Foreskin fibroblast (primary cell): ENCODE measurements at places on chromosomes 13 and 19.

DNA sequence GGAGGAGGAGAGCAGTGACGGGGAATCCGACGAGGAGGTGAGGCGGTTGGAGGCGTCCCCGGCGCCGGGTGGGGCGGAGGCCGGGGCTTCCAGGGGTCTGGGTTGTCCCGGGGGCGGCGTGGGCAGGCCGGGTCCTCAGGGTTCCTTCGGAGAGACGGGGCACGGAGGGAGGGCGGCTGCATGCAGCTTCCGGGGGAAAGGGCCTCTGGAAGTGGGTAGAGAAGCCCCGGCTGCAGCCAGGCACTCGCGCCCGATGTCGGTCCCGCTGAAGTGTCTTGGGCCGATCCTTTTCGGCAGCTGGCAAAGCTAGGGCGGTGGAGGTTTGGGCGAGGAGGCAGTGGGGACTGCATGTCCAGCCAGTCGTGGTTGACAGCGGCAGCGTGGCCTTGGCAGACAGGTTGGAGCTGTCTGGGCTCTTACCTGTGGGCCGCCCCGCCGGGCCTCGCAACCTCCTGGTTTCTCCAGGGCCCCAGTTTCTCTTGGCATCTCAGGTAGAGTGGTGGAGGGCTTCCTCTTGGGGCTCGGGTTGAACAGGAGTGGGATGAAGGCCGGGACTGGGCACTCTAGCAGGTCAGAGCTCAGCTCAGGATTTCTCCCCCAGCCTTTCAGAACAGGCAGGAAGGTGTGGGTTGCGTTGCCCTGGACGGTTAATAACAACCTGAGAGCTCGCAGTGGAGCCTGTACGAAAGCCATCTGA is 690 bp downstream of the KMT2B start:
- DNase-seq = no peak

GRCh38 chr19:50451223-50451534 is 18.5 kb downstream of the MYBPC2 start:
- no peak for DNase-seq

GRCh38 chr19:34269489-34269888 is 15.1 kb downstream of the GARRE1 start:
- DNase-seq = no peak

- no peak for DNase-seq
Measured at GRCh38 chr19:2779121-2779740, 3.8 kb downstream of the SGTA start.

DNA sequence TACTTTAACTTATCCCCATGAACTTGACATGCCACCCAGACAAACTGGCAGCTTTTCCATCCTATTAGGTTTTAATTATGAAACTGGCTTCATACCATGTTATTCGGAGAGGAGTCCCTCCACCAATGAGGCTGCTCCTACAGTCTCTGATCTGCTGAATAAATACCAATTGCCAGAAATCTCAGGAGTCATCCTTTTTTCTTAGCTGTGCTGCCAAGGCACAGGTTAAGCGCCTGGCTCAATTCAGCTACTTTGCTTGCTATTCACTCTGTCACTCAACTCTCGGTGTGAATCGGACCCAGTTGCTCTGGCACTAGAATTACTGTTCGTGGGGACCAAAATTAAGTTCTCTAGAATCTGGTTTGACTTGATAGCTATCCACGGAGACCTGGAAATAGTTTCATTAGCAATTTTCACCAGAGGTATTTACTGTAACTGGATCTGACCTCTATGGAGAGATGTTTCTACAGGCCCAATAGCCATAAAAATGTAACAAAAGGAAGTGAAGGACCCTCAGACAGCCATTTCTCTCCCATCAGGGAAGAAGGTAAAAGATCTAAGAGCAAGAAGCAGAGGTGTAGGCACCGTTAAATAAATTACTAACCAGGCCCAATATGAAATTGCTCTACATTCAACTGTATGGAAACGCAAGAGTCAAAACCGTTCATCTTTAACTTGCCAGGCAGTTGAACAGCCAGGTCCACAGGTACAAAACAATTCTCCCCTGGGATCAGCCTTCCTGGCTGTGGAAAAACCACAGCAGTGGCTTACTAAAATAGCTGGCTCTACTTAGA is 5.4 kb downstream of the ZC3H4 start:
- peak; percentile 36 for DNase-seq

DNA sequence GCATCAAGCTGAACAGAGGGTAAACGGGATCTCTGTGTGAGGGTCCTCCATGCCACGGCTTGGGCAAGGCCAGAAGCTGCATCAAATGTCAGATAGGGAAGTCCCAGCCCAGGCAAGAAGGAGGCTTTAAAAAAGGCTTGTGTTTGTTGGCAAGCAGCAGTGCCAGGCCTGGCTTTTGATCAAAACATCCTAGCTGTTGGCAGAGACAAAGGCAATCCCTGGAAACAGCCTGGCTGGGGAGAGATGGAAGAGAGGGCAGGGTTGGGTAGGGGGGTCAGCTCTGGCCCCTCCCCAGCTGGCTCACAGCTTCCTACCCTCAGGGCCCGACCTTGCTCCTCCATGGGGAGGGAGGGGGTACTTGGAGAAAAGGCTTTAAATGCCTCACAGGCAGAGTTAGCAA is 61.8 kb upstream of the KCTD15 start:
- no peak for DNase-seq

GRCh38 chr19:45355910-45356309 is 14.5 kb downstream of the ERCC2 start:
- DNase-seq = no peak

GRCh38 chr19:43606569-43607229 is 5.2 kb upstream of the SRRM5 start:
- no peak for DNase-seq

DNA sequence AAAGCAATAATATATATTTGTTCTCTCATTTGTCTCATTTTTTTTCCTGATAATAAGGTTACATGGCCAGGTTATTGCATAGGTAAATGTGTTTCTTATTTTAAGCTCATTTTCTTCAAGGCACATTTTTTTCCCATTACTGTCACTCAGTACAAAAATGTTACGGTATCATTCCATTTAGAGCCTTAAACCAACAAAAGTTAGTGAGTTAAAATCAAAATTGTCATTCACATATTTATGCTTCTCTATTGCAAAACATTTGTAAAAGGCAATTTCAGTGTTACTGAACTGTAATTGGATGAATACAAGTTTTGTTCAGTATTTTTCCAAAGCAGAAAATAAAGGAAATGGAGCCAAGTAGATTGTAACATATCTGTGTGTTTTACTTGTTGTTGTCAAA is 117.6 kb upstream of the MAB21L1 start:
- DNase-seq = no peak

DNA sequence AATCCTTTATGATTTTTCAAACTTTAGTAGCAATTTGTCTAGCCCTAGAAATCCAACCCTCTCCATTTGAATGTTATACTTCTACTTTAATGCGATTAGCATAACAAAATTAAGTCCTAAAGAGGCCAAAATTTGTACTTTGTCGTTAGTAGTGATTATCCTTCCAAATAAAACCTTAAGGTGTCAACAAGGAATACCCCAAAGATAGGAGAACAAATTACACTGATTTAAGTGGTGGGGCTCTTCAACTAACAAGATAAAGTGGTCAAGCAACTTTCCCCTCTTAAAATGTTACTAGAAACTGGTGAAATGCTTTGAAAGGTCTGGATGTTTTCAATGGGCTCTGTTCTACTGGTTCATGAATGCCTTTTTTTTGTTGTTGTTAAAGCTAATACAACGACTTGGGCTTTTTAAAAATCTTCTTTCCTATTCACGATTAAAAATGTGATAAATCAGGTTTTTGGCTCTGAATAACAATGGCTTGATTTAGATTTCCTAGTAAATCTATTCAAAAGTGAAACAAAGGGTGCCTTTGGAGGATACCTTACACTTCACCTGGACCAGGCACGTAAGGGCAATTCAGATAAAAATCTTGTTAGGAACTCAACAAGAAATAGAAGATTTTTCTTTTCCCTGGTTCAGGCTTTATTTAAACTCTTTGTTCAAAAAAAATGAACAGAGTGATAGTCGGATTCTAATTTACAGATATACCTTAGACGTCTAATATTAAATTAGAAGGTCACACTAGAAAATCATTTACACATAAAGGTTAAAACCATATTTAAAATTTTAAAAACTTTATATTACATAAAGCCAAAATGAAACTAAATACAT is 3.1 kb downstream of the SOX21 start:
- DNase-seq = no peak

GRCh38 chr13:50994651-50995050 is 85.1 kb downstream of the RNASEH2B start:
- DNase-seq = no peak

- DNase-seq = no peak
Measured at GRCh38 chr13:113118261-113119021, 4.2 kb upstream of the F10 start.

- no peak for DNase-seq
Measured at GRCh38 chr19:29084266-29084665, 128.7 kb downstream of the UQCRFS1 start.

- peak; percentile 34 for DNase-seq
Measured at GRCh38 chr13:28411831-28412353, 83.0 kb downstream of the FLT1 start.

DNA sequence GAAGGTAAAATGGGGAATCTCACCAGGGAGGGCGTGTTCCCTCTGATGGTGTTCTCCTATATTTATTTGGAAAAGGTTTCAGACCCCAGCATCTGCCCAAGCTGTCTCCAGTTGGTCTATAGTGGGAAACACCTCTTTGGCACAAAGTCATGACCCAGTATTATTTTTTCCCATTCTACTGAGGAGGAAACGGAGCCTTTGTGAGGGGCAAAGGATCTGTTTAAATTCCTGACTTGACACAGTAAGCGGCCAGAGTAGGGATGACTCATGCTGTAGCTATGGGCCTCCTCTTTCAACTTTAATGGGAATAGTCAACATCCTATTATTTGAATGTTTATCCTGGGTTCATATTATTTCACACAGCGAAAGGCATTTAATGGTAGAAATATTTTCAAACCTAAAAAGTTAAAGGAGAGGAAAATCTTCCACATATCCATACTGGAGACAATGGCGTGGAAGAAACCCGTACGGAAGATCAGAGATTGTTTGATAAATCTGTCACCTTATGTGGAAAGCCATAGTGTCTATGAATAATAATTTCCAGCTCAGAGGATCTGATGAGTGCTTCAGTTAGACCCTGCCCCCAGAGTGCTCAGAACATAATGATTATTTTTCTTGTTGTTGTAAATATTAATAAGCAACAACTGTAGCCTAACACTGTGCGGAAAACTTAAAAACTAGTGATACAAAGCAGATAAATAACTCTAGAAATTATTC is 126.0 kb downstream of the FOXO1 start:
- DNase-seq = peak; percentile 76

DNA sequence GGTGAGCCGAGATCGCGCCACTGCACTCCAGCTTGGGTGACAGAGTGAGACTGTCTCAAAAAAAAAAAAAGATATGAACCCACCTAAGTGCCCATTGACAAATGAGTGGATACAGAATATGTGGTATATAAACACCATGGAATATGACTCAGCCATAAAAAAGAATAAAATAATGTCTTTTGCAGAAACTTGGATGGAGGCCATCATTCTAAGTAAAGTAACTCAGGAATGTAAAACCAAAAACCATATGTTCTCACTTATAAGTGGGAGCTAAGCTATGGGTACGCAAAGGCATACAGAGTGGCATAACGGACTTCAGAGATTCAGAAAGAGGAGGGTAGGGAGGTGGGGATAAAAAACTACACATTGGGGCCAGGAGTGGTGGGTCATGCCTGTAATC is 29.5 kb downstream of the PLA2G4C start:
- no peak for DNase-seq

DNA sequence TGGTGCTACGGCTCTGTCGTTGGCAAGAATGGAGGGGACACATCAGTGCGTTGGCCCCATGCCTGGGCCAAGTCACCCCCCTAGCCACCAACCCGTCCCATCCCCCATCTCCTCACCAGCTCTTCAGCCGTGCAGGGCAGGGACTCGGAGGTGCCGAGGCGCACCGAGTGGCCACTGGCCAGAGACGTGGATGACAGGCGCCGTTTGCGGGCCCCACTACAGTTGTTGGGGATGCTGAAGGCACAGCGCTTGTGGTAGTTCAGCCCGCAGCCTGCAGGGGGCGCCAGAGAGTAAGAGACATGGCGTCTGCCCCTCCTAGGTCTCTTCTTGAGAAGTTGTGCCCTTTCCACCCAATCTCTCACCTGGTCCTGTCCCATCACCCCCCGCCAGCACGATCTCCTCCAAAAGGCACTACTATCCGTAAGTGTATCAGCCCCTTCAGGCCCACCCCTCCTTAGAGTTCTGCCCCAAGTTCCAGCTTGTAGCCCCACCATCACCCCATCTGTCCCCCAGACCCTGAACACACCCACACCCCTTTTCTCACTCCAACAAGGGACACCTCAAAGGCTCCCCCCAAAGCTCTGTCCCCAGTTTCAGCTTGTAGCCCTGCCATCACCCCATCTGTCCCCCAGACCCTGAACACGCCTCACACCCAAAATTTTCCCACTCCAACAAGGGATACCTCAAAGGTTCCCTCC is 12.4 kb downstream of the PRKD2 start:
- DNase-seq = no peak

- peak; percentile 86 for DNase-seq
Measured at GRCh38 chr19:47613165-47614020, 4.5 kb downstream of the BICRA start.

DNA sequence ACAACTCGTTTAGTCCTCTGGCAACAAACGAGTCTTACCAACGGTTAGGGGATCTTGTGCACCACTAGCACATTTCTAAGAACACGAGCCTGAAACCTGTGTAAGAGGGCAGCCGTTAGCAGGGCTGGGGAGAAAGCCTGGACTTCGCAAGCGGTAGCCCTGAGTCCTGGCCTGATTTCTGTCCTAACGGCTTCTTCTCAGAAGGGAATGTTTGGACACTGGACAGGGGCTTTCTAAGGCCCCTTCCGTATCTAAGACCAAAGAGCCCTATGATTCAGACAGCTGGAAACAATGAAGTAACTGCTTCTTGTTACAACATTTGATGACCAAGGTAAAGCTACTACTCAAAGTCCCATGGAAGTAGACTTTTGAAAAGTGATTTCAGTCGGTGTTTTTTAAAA is 2.2 kb downstream of the ANKRD10 start:
- peak; percentile 34 for DNase-seq

GRCh38 chr19:44810234-44811121 is 1.6 kb downstream of the BCAM start:
- no peak for DNase-seq

GRCh38 chr19:40282920-40283319 is 2.2 kb downstream of the AKT2 start:
- peak; percentile 68 for DNase-seq

DNA sequence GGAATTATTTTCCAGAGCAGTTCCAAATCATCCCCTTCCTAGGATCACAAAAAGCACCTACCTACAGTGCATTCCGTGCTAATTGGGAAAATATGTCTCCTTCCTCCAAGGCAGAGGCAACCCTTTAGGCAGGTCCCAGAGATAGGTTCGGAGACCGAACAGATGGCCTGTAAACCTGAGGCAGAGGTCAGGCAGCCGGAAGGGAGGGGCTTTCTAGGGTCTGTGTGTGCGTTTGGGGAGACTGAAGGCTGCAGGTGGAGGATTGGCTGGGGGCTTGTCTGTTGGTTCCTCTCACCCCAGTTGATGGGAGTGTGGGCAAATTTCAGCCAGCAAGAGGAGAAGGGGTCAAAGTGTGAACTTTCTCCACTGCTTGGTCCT is 7.1 kb downstream of the KCNN4 start:
- DNase-seq = no peak
